ENCODE measurements at places on chromosomes 16 and 17.

DNA sequence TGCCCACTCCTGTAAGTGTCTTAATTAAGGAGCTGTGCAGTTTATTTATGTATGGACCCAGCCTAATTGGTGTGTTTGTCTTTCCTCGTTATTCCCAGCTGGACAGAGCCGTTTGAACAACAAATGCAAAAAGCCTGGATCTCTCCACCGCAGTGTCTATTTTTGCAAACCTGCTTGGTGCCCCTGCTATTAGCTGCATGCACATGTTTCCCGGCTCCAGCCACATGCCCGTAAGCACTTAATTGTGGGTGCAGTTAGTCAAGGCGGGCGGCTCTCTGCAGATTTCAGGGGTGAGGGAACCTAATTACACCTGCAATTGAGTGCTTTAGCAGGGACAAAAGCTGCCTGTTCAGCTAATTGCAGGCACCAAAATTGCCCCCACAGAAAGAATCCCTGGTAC lies 74.0 kb upstream of the GSE1 start:
- DNase-seq = no peak

DNA sequence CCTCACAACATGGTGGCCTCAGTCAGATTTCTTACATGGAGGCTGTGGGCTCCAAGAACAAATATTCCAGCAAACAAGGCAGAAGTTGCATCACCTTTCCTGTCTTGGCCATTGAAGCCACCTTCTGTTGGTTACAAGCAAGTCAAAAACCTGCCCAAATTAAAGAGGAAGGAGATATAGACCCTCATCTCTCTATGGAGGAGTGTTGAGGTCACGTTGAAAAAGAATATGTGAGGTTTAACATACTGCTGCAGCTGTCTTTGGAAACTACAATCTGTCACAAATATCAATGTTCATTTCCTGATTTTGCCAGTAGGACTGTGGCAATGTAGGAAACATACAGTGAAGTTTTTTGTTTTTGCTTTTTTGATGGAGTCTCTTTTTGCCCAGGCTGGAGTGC lies 211.4 kb downstream of the COPRS start:
- DNase-seq = no peak

DNA sequence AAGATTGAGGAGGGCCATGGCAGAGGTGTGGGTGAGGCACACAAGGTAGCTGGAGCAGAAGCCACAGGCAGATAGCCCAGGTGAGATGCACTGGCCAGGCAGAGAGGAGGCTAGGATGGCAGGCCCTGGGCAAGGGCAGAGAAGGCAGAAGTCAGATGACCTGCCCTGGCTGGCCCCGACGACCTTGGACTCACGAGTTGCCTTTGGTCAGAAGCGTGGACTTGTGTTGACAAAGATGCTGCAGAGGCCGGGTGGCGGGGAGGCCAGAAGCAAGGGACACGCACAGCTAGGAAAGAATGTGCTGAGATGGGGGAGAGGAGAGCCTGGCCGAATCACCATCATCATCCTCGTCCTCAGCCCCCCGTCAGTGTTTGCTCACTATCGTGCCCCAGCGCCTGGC lies 123.7 kb downstream of the RBFOX3 start:
- no peak for DNase-seq

DNA sequence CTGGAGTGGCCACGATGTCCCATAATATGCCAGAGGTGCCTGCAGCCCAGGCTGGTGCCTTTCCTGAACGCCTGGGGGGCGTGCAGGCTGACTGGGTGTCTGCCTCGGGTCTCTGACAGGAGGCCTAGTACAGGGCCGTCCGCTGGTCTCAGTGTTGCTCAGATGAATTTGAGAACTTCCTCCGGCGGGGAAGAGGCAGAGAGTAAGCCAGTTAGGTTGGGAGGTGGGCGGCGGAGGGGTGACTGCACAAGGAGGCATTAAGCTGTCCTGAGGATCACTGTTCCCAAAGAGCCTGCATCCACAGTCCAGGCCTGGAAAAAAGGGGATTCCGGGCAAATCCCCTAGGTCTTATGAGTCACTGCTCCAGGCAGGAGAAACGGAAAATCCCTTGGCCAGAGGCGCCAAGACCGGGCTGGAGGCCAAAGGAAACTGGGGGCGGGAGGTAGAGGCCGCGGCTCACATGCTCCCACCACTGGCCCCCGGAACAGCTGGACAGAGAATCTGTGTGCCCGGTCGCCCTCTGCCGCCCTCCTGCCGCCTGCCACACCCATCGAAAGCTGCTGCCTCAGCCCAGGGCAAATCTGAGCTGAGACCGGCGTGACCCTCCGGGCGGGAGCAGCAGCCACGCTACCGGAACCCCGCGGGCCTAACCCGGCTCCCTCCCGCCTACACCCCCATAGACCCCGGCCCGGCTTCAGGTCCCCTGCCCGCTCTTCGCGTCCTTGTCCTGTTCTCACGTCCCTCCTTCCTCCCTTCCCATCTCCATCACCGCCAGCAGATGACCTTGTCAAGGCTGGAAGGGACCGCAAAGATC lies 1.2 kb downstream of the TRIM47 start:
- DNase-seq = peak; percentile 86

DNA sequence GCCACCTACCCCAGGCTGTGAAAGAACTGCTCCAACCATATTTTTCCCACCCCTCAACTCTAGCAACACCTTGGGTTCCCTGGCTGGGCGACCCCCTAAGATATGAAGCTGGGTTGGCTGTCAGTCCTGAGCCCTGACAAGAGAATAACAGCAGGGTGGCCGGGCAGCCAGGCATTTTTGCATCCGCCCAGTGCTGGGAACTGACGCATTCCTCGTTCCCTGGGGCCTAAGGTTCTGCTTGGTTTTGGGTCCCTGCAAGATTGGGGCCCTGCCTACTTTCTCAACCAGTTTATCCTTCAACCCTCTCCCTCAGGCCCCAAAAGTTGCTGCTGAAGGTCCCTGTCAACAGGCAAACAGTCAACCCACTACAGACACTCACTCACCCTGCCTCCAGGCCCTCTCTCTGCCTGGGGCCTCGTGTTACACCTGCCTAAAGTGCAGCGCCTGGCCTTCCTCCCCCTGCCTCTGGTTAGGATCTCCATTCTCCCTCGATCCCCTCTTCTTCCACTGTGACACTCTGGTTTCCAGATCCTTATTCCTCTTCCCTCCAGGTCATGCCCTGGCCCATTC lies 151.5 kb downstream of the STX8 start:
- no peak for DNase-seq

DNA sequence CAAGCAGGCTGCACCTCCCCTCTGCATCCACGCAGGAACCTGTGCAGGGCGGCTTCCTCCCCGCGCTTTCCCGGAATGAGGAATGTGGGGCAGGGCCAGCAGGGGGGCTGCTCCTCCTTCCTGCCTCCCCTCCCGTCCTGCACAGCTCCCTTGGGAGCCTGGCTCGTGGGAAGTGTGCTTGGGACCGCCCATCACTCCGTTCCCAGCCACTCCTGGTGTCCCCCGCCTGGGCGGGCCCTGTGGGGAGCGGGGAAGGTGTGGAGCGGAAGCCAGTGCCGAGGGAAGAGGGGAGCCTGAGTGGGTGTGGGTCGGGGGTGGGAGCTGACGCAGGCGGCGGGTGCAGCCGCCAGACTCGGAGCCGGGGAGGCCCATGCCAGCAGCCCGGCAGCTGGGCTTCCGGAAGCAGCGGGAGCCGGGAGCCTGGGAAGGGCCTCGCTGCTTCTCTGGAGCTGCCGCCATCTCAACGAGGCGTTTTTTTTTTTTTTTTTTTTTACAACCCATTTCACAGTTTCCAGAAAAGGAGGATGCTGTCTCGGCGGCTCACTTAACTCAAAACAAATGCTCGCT lies 24.1 kb downstream of the BAHCC1 start:
- DNase-seq = peak; percentile 89

DNA sequence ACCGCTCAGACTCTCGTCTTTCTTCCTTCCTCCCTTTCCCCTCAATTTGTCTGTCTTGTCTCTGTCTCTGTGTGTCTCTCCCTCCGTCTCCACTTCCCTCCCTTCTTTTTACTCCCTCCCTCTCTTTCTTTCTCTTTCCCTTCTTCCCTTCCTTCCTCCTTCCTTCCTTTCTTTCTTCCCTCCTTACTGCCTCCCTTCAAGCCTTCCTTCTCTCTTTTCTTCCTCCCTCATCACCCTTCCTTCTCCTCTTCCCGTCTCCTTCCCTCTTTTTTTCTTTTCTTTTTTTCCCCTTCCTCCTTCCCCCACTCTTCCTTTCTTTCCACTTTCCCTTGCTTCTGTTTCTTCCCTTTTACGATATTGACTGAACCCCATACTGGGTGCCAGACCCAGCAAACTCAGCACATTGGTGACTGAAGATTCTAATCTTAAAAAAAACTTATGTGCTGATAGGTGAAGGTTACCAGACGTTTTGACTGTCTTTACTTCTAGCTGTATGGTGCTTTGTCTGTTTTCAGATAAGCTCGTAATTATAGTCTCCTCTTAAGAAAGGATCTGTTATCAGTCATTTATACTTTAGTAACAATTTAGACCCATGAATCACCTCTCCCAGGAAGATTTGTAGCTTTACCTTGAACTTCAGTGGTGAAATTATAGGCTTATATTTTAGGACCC lies 481 bp upstream of the BRD7 start:
- DNase-seq = no peak

DNA sequence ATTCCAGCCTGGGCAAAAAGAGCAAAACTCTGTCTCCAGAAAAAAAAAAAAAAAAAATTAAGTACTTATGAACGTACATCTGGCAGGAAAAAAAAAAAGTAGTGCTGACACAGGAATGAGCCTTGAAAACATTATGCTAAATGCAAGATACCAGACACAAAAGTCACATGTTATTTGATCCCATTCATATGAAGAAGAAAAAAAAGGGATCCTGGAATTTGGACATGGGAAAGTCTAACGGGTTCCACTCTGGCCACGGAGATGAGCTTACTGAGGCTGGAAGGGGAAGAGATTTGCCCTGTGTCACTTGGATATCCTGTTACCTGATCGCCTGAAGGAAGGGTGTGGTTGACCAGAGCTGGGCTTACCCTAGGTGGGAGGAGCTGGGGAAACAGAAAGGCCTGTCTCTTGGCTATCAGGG lies 251.9 kb downstream of the PARN start:
- no peak for DNase-seq

DNA sequence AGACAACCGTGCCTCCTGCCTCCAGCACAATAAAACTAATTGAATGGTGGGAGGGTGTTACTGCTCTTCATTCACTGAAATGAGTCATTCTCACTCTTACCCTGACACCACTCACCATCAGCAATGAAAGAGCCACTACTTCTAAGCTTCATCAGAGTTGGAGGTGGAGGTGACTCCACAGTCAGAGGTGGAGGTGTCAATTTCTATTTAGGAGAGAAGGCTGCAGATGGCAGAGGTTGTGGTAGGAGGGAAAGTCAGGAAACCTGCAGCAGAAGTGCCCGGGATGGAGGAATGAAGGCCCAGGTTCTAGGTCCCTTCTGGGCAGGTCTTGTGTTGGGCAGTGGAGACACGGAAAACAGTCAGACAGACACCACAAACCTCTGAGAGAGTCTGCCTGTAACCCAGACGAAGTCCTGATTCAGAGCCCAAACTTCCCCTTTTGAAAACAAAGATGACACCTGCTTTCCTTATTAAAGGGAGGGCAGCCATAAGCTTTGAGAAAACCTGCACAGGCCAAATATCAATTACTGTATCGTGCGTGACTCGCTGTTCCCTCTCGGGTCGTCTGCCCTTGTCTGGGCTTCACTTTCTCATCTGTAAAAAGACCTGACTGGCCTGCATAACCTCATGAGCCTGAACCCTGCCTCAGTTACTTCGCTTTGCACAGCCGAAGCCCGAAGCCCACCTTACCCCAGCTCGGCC lies 668 bp downstream of the ATPAF2 start:
- DNase-seq = peak; percentile 21

DNA sequence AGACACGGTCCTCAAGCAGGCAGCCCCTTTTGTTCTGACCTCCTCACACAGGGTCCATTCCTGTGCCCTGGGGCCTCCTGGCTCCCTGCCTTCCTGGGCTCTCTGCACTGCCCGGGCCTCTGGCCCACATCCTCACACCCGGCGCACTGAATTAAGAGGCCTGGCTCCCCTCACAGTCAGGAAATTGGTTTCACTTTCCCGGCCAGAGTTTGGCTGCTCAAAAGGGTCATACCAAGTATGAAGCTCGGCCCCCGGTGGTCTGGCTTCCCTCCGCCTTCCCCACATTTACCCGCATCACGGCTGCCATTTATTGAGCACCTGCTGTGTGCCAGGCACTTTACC lies 220.0 kb downstream of the NTN1 start:
- DNase-seq = no peak

- DNase-seq = peak; percentile 2
Measured at GRCh38 chr17:1143573-1143972, 36.2 kb downstream of the ABR start.

DNA sequence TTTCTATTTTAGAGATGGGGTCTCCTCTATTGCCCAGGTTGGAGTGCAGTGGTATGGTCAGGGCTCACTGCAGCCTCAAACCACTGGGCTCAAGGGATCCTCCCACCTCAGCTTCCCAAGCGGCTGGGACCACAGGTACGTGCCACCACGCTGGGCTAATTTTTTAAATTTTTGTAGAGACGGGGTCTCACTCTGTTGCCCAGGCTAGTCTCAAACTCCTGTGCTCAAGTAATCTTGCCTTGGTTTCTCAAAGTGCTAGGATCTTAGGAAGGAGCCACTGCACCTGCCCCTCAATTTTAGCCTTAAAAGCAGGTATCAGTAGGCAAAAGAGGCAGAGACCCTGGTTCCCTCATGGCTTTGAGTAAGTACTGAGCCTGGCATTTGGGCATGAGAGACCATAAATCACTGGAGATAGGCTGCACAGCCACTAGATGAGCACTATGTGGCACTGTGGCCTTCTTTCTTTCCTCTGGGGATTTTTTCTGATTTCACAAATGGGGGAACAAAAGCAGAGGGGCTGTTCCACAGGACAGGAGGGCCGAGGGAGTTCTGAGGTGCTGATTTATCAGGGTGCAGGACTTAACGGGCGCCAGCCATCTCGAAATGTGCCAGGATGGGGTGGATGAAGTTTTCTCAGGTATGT lies 82.2 kb downstream of the PLXDC1 start:
- peak; percentile 44 for DNase-seq
